ENCODE measurements at places on chromosomes 12 and 14. TPM values are rescaled to one million over a fixed set of nuclear protein-coding genes. Genes with fewer than 3 reads are reported as not detected.

CFAP54 gene
- polyA plus RNA-seq: 0.46 TPM

SAMD15 gene
- polyA plus RNA-seq: 1.6 TPM

MORN3 gene
- 3.5 TPM for polyA plus RNA-seq

RND1 gene
- polyA plus RNA-seq: 1.3 TPM

FIGNL2 gene
- 0.76 TPM for polyA plus RNA-seq

Measured in large intestine (tissue), 12 donors.